Activated CD4-positive, alpha-beta T cell treated with anti-CD3 and anti-CD28 coated beads for 36 hours (primary cell): ENCODE measurements at places on chromosomes 1 and 21.

GRCh38 chr21:45074818-45075595 lies 627 bp downstream of the ADARB1 start:
- DNase-seq: peak; percentile 66

GRCh38 chr1:235917267-235917811 lies 50.6 kb upstream of the LYST start:
- DNase-seq: peak; percentile 84

- DNase-seq: no peak
Observed at GRCh38 chr1:238639861-238640260, 746.5 kb upstream of the CHRM3 start.

DNA sequence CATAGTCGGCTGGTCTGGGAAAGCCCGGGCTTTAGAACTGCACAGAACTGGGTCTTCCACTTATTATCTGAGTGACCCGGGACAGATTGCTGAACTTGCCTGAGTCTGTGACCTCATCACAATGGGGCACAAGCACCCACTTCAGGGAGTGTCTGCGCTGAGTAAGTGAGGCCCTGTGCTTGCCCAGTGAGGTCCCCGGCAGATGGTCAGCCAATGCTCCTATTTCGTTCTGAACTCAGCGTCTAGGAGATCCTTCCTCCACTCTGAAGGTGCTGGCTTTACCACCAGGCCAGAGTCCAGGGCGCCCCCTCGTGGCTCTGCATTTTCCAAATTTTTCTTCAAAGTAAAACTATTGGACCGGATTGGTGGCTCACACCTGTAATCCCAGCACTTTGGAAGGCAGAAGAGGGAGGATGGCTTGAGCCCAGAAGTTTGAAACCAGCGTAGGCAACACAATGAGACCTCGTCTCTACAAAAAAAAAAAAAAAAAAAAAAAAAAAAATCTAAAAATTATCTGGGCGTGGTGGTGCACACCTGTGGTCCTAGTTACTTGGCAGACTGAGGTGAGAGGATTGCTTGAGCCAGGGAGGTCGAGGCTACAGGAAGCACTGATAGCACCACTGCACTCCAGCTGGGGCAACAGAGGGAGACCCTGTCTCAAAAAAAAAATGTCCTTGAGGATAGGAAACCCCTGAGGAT lies 61.7 kb downstream of the FCRL5 start:
- peak; percentile 83 for DNase-seq

- no peak for DNase-seq
Observed at GRCh38 chr1:210817385-210818275, 316.3 kb downstream of the KCNH1 start.

GRCh38 chr1:151639466-151639865 lies 27.6 kb downstream of the SNX27 start:
- DNase-seq: no peak

- DNase-seq: no peak
Observed at GRCh38 chr1:210376836-210377372, 48.2 kb downstream of the HHAT start.

GRCh38 chr1:100347009-100347966 lies 5.0 kb upstream of the CDC14A start:
- DNase-seq: no peak

GRCh38 chr1:95207223-95207935 lies 26.6 kb upstream of the RWDD3 start:
- DNase-seq: no peak

GRCh38 chr1:13699510-13699909 lies 478 bp upstream of the PRDM2 start:
- peak; percentile 14 for DNase-seq

DNA sequence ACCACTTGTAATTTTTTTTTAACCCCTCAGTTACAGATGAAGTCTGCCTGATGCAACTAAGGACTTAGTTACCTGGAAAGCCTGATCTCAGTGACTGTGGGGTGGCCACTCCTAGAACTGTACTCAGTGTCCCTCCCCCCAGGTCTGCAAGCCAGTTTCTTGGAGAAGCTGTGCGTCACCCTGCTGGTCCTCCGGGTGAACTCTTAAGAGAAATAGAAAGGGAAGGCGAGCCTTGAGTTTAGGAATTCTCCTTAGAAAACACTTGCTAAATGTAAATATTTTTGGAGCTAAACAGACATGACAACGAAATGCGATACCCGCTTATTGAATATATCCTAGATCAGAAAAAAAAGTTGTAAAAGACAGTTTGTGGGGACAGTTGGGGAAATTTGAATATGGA lies 730 bp downstream of the SLC16A4 start:
- DNase-seq: no peak

GRCh38 chr1:51515982-51516648 lies 3.0 kb downstream of the EPS15 start:
- no peak for DNase-seq

DNA sequence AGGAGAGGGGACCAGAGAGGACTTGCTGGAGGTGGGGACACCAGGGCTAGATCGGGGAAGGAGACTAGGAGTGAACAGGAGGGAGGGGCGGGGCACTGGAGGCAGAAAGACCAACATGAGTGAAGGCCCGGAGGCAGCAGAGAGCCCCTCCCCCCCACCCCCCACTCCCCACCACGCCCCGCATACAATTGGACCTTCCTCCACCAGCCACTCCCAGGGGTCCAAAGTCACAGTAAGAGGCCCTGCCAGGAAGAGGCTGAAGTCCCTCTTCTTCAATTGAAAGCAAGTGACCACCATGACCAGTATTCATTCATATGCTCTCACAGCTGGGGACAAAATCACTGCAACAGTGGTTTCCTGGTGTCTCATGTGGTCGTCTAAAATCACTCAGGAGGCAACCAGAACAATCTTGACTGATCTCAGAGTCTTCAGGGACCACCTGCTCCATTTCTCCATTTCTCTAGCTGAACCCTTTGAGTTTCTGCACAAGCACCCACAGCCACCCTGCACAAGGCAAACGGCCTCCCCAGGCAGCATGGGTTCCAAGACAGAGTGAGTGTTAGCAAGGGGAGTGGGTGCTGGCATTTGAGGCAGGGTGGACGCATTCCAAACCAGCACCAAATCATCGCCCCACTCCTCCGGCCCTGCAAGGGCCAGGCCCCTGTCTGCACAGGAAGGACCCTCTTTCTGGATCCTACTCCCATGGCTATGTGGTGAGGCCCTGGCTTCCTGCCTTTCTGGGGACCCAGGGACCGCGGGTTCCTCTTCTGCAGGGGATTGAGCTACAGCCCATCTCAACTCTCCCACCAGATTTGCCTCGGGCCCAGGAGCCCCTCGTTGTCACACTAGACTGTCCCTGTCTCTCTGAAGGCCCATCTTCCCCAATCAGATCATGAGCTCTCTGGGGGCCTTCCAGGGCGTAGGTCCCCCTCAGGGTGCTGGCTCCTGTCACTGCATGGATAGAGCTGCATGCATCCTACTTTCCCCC lies 17.0 kb downstream of the LAPTM5 start:
- no peak for DNase-seq

DNA sequence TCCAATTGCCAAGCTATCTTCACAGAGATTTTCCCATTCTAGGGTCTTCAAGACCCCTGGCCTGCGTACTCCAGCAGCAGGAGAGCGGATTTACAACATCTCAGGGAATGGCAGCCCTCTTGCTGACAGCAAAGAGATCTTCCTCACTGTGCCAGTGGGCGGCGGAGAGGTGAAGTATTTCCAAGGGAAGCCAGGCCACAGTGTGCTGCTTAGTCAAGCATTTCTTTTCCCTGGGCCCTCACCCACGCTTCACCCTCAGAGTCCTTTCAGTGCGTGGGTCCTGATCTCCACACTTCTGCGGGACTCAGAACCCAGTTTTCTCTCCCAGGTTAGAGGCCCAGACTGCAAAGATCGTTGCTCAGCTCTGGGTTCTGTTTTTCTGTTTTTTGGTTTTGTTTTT lies 13.1 kb downstream of the CDCA8 start:
- no peak for DNase-seq
